ENCODE measurements at places on chromosomes 3 and 15.

DNA sequence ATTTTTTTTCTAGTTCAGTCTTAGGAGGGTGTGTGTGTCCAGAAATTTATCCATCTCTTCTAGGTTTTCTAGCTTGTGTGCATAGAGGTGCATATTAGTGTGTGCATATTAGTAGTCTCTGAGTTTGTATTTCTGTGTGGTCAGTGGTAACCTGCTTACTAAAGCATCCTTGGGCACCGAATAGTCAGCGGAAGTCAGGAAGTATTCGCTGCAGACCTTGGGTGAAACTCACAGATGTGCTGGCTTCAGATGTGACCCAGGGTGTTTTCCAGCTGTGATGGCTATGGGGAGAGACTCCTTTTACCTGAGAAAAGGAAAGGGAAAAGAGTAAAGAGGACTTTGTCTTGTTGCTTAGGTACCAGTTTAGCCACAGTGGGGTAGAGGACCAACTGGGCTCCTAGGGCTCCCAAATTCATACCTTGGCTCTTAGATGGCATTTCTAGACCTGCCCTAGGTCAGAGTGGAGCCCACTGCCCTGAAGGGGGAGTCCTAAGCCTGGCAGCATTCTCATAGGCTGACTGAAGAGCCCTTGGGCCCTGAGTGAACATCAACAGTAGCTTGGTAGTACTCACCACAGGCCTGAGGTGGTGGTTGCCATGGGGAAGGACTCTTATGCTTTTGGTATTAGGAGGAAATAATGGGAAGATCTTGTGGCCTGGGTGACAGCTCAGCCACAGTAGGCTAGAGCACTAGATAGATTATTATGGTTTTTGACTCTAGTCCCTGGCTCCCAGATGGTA lies 286.0 kb upstream of the ZPLD1 start:
- H3K4me1 ChIP-seq: peaks cover 12% of the 10 kb centered on the region
- H3K36me3 ChIP-seq: peaks cover 16% of the 10 kb centered on the region
- H3K4me3 ChIP-seq: no peak overlapping the region
- DNase-seq: no peak

DNA sequence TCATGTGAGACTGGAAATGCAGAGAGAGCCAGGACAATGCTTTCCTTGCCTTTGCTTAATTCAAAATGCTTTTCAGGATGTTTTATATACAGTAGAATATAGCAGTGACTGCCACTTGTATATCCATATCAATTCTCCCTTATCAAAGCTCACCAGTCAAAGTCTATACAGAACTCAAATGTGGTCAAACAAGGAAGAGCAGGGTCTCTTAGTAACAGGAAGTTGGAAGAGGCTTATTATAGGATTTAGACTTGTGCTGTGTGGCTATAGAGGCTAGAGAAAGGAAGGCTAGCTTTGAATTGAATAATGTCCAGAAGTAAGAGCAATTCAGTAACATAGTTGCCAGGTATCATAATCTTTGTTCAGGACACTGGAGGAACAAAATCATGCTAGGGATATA lies 4.4 kb upstream of the SI start:
- H3K4me1 ChIP-seq: no peaks in the 10 kb centered on the region
- no peak overlapping the region for H3K27ac ChIP-seq
- no peak overlapping the region for H3K4me3 ChIP-seq
- no peaks in the 10 kb centered on the region for H3K36me3 ChIP-seq
- H3K27me3 ChIP-seq: no peaks in the 10 kb centered on the region

DNA sequence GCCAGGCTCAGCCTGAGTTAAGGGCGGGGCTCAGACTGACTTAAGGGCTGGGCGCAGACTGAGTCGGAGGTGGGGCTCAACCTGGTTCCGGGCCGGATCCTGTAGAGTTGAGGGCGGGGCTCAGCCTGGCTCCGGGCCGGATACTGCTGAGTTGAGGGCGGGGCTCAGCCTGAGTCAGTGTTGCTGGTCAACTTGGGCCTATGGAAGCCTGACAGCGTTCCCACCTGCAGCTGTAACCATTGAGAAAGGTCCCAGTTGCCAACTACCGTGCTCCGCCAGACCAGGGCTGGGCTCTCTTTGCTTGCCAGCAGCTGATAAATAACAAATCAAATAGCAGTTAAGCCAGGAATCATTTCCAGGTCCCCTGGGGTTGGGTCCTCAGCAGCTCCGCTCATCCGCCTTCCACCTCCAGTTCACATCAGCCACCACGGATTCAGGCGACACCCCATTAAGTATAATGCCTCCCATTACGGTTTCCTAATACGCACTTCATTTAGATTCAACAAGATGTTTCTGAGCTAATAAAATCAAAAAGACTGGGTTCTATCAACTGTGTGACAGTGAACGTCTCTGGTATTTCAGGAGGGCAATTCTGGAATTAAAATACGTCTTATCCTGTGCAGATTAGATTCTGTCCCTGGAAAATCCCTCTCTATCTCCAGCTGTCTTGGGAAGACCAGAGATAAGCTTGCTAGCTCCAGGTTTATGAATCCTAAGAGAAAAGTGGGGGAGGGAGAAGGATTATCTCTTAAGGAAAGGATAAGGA lies 7.3 kb downstream of the GRIP2 start:
- no peaks in the 10 kb centered on the region for H3K4me1 ChIP-seq
- H3K4me3 ChIP-seq: no peak overlapping the region
- H3K27ac ChIP-seq: no peak overlapping the region

DNA sequence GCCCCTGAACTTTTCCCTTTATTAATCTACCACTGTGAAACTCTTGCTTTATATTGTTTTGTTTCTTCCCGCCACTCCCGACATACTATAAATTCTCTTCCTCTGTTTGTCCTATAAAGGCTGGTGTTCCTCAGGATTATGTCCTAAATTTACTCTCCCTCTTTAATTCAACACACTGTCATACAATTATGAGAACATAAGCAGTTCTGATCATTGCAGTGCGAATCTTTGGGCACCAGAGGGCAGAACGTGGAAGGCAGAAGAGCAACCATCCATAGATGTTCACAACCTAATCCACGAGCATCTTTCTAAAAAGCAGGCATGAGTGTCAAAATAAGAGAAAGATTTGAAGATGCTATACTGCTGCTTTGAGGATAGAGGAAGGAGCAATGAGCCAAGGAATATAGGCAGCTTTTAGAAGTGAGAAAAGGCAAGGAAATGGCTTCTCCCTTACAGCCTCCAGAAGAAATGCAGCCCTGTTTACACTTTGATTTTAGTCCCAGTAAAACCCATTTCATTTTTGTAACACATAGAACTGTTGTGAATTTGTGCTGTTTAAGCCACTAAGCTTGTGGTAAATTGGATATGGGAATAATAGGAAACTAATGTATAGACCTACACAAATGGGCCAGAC lies 179.4 kb downstream of the GBE1 start:
- no peak for DNase-seq
- H3K4me3 ChIP-seq: no peak overlapping the region
- H3K27me3 ChIP-seq: no peaks in the 10 kb centered on the region
- H3K27ac ChIP-seq: no peak overlapping the region
- no peaks in the 10 kb centered on the region for H3K36me3 ChIP-seq

DNA sequence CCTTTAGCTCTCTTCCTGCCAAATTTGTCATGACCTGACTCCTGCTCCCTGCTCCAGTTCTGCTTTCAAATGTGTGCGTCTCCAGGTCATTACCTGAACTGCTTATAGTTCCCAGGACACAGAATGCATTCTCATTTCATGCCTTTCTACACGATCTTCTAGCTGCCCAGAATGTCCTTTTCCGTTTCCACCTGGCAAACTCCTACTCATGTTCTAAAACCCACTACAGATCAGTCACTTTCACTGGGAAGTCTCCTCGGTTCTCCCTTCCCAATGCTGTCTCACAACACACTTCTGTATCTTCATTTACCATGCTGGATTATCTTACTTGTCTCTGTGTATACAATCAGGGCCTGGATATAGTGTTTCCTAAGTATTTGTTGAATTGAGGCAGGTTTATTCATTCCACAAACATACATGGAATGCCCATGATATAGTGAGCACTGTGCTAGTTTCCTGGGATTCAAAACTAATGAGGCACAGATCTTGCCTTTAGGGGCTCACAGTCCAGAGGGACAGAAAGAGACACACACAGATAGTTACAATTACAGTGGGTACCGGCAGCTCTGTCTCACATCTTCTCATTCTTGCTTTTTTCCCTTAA lies 1.6 kb upstream of the NOX5 start:
- DNase-seq: no peak
- no peaks in the 10 kb centered on the region for H3K4me1 ChIP-seq
- no peak overlapping the region for H3K27ac ChIP-seq
- H3K36me3 ChIP-seq: no peaks in the 10 kb centered on the region
- no peak overlapping the region for H3K4me3 ChIP-seq

DNA sequence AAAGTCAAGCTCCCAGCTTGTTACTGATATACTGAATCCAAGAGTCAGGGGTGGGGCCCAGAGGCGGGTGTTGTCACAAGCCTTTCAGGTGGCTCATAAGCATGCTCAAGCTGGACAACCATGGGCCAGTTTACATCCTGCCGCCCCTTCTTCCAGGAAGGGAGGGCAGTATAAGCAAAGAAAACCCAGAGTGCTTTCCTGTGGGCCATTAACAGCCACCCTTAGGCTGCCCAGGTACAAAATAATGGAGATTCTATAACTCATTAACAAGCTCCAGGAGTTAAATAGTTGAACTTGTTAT lies 183.2 kb downstream of the NTRK3 start:
- H3K4me1 ChIP-seq: no peaks in the 10 kb centered on the region
- H3K36me3 ChIP-seq: no peaks in the 10 kb centered on the region
- H3K27ac ChIP-seq: no peak overlapping the region
- no peak overlapping the region for H3K4me3 ChIP-seq
- no peaks in the 10 kb centered on the region for H3K27me3 ChIP-seq
- DNase-seq: no peak

DNA sequence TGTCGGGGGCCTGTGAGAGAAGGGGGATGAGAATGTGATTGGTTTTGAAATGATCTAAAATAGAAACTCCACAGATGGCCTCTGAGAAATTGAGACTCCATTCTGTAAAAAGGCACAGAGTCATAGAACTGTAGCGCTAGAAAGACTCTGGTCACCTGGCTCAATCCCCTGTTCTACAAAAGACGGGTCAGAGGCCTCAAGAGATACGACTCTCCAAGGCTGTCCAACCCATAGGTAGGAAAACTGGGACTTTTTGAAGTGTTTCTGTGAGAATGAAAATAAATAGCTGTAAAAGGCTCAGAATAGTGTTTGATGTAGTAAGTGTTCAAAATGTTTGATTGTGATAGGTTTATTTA lies 11.7 kb upstream of the TMC3 start:
- H3K27ac ChIP-seq: no peak overlapping the region
- peaks cover 4% of the 10 kb centered on the region for H3K27me3 ChIP-seq
- no peak for DNase-seq
- peaks cover 8% of the 10 kb centered on the region for H3K4me1 ChIP-seq

DNA sequence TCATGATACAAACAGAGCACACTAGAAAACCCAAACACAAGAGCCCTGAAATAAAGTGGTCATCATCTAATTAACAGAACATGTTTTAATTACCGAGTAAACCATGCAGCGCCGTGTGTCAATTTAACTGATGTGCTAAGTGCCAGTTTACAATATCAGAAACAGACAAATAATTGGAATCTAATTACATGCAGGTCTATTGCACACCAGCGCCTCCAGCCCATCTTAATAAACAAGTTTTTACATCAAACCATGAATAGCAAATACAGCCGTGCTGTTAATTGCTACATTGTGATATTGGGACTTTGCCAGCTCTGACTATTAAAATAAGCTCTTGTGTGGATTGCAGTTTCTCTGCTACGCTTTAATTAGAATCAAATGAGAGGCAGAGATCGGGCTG lies 510.2 kb upstream of the MDFIC2 start:
- H3K36me3 ChIP-seq: no peaks in the 10 kb centered on the region
- no peak overlapping the region for H3K4me3 ChIP-seq
- no peaks in the 10 kb centered on the region for H3K27me3 ChIP-seq
- H3K4me1 ChIP-seq: no peaks in the 10 kb centered on the region
- no peak for DNase-seq

DNA sequence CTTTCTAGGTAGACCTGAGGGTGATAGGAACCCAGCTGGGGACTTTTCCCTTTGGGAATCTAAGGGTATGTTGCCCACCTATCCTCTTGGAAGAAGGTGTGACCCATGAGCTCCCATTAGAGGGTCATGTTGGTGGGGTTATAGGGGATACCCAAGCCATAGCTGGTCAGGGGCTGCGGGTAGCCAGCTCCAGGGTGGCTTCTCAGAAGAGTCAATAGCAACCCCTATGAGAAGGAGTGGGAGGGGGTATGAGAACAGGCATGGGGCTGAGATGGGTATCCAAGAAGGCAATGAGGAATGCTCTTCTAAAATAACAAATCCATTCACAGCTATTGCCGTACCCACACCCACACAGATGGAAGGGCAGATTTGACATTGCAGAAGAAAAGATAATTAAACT lies 217.8 kb downstream of the UACA start:
- H3K36me3 ChIP-seq: no peaks in the 10 kb centered on the region
- H3K4me1 ChIP-seq: peaks cover 23% of the 10 kb centered on the region
- peaks cover 24% of the 10 kb centered on the region for H3K27me3 ChIP-seq
- no peak for DNase-seq
- H3K27ac ChIP-seq: no peak overlapping the region

DNA sequence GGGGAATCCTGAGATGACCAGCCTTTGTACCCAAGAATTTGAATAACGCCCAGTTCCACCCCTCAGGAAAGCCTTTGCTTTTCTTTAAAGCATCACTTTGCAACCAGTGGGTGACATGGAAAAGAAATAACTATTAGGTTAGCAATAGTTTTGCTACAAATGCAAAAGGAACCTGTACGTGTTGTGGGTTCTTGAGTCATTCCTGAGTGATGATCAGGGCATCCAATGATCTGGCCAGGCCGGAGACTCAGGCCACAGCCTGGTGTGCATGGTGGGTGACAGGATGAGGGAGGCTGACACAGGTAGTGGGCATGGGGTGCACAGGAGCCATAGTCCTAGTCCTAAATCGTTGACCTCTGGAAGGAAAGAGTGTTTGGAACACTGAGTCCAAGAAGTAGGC lies 321.4 kb upstream of the IL12A start:
- no peak overlapping the region for H3K27ac ChIP-seq
- no peaks in the 10 kb centered on the region for H3K36me3 ChIP-seq
- H3K4me3 ChIP-seq: no peak overlapping the region
- H3K27me3 ChIP-seq: no peaks in the 10 kb centered on the region
- DNase-seq: no peak
- H3K4me1 ChIP-seq: no peaks in the 10 kb centered on the region

GRCh38 chr3:23900744-23901143 lies 16.0 kb downstream of the NKIRAS1 start:
- no peak overlapping the region for H3K4me3 ChIP-seq
- no peaks in the 10 kb centered on the region for H3K4me1 ChIP-seq
- H3K36me3 ChIP-seq: peaks cover 9% of the 10 kb centered on the region
- no peak overlapping the region for H3K27ac ChIP-seq

GRCh38 chr15:33756961-33757360 lies 211.3 kb upstream of the CHRM5 start:
- no peak for DNase-seq
- H3K27ac ChIP-seq: no peak overlapping the region
- no peaks in the 10 kb centered on the region for H3K4me1 ChIP-seq
- peaks cover 6% of the 10 kb centered on the region for H3K27me3 ChIP-seq

DNA sequence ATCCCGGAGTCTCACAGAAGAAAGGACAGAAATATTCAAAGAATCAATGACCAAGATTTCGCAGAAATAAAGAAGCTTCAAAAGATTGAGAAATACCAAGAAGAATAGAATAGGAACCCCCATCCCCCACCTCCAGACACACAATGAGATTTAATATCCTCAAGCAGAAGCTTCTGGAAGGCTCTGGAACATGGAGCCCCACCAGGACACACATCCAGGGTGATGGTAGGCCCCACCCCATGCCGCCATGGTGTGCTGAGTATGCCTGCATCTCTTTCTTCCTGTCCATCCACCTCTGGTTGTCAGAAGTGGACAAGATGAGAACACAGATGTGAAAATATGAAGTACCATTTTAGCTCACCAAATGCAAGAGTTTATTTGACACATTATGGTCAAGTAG lies 19.3 kb downstream of the PRR23E start:
- no peaks in the 10 kb centered on the region for H3K4me1 ChIP-seq
- H3K4me3 ChIP-seq: no peak overlapping the region
- no peak for DNase-seq
- peaks cover 8% of the 10 kb centered on the region for H3K27me3 ChIP-seq
- H3K27ac ChIP-seq: no peak overlapping the region
- H3K36me3 ChIP-seq: no peaks in the 10 kb centered on the region
